ENCODE measurements at places on chromosomes 4 and X. TPM values are rescaled to one million over a fixed set of nuclear protein-coding genes. Genes with fewer than 3 reads are reported as not detected.

The MEPE gene
- total RNA-seq, result not detected

The SLC16A2 gene
- 13.0 TPM for total RNA-seq

The DUSP9 gene
- not detected for total RNA-seq

The NUDT10 gene
- total RNA-seq, result 0.18 TPM

The SNCA gene
- total RNA-seq, result not detected

The RAB40A gene
- 0.16 TPM for total RNA-seq

All from cardiac atrium fibroblast (primary cell).